CD4-positive, alpha-beta T cell treated with Interleukin-10 for 1 hour (primary cell): ENCODE measurements at places on chromosomes 5 and 9.

GRCh38 chr5:173237143-173237874 is 2.3 kb upstream of the NKX2-5 start:
- no peak for DNase-seq

- DNase-seq, result no peak
These were observed 23.6 kb upstream of the TNFSF8 start for GRCh38 chr9:114953959-114954358.

DNA sequence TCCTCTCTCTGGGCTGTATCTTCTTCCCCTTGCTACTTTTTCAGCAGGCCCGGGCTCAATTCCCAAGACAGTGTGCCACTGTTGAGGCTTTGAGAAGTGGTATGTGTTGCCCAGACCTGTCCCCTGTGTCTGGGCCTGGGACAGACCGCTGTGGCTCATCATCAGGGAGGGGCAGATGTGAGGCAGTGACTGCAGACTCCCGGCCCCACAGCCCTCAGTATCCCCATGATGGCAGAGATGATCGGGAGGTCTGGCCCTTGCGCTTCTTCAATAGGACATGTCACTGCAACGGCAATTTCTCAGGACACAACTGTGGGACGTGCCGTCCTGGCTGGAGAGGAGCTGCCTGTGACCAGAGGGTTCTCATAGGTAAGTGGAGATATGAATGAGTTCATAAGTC is 828 bp downstream of the TYRP1 start:
- no peak for DNase-seq

- peak; percentile 40 for DNase-seq
These were observed 153.8 kb downstream of the AUH start for GRCh38 chr9:91207729-91208418.

- DNase-seq, result no peak
These were observed 237.9 kb downstream of the TMEM38B start for GRCh38 chr9:105932276-105932675.

DNA sequence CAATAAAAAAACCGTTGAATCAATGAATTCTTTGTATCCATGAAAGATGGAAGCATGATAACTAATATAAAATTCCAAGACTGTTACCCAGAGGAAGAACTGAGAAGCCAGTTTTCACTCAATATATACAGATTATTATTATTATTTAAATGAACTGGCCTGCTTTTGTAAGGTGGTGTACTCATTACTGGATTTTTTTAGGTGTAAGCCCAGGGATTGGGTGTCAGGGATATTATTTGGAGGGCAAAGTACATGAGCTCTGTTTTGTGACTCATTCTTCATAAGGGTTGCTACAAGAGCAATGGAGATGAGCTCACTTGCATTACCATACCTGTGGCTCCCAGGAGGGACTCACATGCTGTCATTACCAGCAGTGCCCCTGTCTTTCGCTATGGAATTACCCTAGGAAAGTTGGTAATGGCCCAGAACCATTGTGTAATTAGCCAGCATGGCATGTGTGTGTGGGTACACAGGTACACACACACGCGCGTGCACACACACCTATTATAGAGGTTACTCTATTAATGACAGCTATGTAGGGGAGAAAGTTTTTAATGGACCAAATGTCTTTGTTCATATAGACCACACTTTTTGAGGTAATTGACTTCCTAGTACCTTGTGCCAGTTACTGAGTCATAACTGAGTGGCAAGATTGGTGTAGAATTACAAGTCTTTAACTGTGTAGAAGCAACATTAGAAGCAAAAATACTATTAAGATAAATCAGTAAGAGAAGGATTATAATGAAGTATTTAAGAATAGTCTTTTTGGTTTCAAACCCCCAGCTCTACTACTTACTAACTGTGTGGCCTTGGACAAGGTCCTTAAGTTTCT is 143.4 kb downstream of the GDNF start:
- DNase-seq, result no peak

GRCh38 chr5:74952406-74952805 is 86.2 kb upstream of the FAM169A start:
- no peak for DNase-seq

GRCh38 chr9:129489838-129490582 is 130.9 kb downstream of the C9orf50 start:
- peak; percentile 74 for DNase-seq

DNA sequence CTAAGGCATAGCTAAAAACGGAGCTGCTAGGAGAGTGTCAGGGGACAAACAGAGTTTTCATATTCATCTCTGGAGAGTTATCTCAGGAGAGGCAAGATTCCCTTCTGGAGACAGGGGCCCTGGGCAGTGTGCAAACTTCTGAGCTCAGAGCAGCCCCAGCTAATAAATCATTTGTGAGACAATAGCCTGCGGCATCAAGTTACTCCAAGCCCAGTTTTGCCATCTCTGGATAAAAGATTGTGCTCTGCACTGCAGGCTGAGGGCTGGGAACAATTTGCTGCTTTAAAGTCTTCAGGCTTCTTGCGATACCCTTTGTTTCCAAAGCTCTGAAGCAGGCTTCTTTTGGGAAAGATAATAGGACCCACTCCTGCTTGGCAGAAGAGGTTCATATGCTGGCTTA is 164.3 kb upstream of the BRINP1 start:
- no peak for DNase-seq

- DNase-seq, result no peak
These were observed 5.9 kb downstream of the DPYSL3 start for GRCh38 chr5:147504011-147504410.

DNA sequence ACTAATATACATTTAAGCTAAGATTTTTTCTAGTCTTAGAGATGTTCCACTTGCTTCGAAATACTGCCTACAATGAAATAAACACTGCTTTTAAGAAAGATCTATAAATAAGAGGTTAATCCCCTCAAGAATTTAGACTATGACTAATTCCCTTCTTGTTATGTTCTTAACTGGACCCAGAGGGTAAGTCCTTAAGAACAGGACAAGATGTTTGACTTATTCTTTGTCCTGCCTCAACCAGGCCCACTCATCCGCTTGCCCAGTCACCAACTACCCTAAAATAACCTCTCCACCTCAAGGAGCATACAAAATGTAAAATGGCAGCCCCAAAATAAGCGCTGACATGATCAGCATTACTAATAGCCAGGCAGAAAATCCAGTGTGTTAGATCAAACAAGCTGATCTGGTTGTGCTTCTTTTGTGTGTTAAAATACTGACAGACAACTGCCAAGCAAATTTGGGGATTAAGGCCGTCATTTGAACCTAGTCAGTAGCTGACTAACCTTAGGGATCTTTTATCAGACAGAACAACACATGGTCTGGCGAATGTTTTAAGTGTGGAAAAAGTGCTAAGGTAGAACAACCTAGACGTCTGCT is 93.7 kb upstream of the SMC5 start:
- no peak for DNase-seq

DNA sequence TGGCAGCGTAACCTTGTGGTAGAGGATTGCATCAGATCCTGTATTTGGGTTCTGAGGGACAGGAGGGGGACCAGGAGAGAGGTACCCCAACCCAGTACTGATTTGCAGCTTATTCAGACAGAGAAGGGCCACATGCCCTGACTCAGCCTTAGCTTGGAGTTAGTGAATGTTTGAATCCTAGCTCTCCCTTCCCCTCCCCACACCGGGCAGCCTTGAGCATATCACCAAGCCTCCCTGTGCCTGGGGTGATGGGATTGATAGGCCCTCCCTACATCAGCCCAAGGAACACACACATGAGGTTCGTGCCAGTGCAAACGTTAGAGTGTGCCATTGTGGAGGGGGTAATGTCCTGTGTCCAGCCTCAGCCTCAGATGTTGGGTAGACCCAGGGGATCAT is 71.9 kb downstream of the AMBP start:
- no peak for DNase-seq

GRCh38 chr5:147611483-147611882 is 101.6 kb upstream of the DPYSL3 start:
- DNase-seq, result no peak

DNA sequence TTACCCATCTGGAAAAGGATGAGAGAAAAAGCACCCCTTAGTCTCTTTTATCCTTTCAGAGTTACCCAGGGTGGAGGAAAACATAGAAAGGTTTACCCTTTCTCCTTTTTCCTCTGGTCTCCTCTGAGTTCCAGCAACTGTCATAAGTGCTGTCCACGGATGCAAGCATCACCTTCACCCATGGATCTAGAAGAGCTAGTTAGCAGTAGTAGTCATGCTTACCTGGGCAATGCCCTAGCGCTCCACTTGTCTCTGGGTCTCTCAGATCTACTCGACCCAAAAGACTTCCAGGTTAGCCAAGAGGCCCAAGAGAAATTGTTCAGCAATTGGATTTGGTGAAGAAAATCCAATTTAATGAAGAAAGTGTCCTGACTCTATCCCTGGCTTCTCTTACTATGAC is 656.2 kb upstream of the PTPRD start:
- DNase-seq, result no peak
